NCI-H2081 (cell line): ENCODE measurements at places on chromosomes 1 and 21.

GRCh38 chr21:35217504-35218060, 168.5 kb upstream of the RUNX1 start:
- DNase-seq, result no peak

- DNase-seq, result no peak
Observed at GRCh38 chr1:243921111-243921510, 71.1 kb upstream of the AKT3 start.

DNA sequence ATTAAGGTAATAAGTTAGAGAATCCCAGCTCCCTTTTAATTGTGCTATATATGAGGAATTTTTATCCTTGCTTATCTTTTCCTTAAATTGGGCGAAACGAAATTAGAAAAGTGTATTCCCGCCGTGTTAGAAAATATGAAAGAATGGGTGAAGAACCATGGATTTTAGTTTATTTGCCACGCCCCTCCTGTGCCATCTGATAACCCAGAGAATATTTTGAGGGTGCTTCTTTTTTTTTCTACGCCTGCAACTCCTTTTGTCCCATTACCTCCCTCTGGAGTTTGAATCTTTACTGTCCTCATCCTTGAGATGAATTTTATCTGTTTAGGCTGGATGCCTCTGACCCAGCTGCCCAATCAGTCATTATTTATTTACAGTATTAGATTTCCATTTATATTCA, 1.6 kb downstream of the TLCD4 start:
- DNase-seq, result no peak

- DNase-seq, result no peak
Observed at GRCh38 chr1:30645807-30646206, 77.6 kb downstream of the MATN1 start.

DNA sequence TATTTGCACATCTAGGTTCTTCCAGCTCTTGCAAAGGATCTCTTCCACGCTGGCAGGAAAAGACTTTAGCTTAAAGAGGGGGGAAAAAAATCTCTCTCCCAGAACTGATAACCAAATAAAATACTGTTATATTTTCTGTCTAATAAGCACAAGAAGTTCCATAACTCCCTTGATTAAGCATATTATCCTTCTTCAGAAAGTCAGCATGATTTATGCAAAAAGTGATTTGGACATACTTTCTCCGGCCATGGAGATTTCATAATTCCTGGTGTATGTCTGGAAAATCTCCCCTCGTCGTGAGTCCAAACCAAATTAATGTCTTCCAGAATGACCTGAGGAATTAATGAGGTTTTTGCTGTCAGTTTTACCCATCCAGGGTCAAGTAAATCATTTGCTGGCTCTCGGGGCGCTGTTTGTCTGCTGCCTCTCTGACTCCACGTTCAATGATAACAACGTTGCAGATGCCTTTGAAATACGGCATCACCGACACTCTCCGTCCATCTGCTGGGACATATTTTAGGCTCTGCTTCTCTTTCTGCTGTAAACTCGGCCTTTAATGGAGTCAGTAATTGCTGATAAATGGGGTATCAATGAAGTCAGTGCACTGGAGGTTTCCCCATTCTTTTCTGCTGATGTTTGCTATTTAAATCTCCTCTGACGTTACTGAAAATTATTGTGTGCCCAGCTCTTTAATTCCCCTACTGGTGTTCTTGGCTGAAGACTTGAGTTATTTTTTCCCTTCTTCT, 112.9 kb downstream of the HLX start:
- no peak for DNase-seq

- DNase-seq, result no peak
Observed at GRCh38 chr1:43284546-43285110, 753 bp downstream of the C1orf210 start.

DNA sequence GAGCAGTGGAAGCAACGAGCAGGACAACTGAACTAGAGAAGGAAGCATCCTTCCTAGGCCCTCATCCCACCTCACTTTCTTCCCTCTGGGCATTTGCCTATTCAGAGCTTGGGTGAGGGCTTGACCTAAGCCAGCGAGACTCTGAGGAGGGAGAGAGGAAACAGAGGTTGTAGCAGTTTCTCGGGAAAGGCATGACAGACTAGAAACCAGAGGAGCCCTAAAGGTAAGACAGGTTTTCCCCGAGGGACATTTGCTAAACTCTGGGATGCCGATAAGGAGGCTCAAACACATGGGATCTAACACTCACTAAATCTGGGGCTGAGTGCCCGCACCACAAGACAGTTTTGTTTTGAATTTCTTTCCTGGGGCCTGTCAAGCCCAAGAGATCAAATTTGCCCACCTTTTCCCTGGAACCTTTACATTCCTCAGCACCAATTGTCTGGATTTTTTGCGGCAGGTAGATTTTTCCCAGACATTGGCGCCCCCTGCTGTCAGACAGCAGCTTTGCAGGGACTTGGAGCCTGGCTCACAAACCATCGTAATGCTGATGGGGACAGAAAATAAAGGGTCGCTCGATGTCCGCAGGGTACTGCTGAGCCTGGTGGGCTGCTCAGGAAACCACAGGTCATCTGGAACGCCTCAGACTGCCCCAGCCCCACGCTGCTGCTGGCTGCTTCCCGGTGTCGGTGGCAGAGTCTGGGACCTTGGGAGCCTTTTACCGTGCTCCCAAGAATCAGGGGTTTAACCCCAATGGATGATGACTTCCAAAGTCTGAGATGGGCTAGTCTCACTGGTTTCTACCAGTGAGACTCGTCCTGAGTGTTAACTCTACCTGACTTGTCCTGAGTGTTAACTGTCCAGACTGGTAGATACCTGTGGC, 23.4 kb upstream of the TSPAN2 start:
- peak; percentile 23 for DNase-seq

DNA sequence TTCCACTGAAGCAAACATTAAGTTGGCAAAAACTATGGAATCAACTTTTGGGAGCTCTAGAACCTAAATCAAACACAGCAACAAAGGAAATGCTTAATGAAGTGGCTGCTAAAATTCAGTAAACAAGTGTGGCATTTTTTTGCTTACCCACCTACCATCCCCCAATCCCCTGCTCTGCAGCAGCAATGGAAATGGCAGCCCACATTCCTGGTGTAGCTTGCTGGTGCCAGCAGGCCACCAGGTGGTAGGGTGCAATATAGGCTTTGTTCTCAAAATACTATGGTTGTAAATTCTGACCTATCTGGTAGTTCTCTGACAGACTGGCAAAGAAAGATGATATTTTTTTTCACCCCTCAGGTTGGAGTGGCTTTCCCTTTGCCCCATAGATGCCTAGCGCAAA, 42.8 kb downstream of the SHCBP1L start:
- no peak for DNase-seq

DNA sequence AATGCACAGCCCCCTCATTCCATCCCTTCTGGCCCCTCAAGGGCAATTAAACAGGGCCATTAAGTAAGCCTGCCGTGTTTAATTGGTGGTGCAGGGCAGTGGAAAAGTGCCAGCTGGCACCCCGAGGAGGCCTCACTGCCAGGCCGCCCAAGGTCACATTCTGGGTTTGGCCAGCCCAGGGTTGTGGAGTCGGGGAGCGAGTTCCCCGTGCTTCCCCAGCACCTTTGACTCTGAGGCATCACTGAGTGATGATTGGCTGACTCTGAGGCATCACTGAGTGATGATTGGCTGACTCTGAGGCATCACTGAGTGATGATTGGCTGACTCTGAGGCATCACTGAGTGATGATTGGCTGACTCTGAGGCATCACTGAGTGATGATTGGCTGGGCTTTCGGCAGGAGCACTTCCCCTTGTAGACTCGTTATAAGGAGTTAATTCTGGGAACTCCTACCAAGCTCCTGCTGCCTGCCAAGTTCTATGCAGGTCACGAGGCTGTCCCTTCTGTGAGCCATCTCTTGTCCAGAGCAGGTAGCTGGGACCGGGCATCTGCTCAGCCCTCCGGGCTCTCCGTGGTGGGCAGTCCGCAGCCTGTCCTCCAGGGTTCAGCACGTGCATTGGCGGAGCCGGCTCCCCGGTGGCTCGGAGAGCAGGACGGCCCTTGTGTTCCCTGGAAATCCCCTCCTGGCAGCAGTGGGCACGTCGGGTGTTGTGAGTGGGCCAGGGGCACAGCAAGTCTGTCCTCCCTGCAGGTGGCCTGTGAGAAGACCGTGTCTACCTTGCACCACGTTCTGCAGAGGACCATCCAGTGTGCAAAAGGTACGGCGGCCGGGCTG, 20.9 kb downstream of the CSTB start:
- DNase-seq, result no peak

GRCh38 chr1:177825276-177825901, 144.5 kb downstream of the SEC16B start:
- DNase-seq, result no peak

DNA sequence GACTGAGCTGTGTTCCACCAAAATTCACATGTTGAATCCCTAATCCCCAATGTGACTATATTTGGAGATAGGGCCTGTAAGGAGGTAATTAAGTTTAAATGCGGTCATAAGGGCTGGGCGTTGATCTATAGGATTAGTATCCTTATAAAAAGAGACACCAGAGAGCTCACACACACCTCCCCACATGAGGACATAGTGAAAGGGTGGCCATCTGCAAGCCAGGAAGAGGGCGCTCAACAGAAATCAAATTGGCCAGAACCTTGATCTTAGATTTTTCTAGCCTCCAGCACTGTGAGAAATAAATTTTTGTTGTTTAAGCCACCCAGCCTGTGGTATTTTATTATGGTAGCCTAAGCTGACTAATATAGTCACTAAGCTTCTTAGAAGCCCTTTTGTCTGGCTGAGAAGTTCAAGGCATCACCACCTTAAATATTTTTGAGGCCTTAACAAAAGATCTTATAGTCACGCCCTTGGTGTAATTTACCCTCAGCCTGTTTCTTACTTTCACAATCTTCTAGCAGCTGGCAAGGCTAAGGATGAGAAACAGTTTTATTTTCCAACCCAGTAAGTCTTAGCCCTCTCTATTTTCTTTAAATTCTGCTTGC, 28.8 kb downstream of the GORAB start:
- DNase-seq, result no peak

DNA sequence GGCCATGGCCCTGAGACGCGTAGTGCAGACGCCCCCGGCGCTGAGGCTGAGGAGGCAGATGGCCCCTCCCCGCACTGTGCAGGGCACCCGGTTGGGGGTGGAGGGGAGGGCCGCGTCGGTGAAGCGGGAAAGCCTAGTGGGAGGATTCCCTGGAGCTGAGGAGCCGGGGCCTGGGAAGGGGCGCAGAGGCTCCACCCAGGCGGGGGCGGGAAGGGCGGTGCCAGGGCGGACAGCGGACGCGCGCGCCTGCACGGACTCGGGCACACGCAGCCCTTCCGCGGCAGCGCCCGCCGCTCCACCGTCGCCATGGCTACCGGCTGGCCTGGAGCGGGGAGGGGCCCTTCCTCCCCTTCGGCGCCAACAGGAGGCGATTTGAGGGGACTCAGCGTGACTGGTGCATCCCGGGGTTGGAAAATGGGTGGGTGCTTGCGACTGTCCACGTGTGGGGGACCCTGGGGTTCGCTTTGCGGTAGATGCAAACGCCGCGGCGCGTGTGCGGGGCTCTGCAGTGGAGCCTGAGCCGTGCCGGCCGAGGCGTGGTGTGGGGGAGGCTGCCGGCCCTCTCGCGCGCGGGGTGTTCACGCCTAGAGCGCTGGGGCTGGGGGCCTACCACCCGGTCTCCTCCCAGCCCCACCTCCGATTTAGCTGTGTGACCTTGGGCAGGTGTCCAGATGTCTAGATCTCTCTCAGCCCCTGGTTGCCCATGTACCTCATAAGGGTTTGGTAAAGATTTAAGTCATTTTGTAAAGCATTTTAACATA, 35.1 kb downstream of the PTPRF start:
- DNase-seq, result no peak

DNA sequence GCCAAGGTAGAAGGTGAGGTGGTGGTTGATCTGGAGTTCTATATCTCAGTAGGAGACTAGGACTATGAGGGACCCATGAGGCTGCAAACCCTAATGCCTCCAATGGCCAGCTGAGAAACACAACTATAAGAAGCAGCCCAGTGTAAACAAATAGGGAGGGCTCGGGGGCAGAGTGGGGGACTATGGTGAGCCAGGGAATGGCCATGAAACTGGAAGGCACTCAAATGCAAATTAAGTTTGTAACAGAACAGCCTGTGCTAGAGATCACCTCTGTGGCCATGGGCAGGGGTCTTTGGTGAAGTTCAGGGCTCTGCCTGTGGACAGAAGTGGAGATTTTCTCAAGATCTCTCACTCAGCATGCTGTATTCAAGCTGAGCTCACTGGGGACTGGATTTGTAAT, 187.1 kb downstream of the GRIK3 start:
- no peak for DNase-seq

DNA sequence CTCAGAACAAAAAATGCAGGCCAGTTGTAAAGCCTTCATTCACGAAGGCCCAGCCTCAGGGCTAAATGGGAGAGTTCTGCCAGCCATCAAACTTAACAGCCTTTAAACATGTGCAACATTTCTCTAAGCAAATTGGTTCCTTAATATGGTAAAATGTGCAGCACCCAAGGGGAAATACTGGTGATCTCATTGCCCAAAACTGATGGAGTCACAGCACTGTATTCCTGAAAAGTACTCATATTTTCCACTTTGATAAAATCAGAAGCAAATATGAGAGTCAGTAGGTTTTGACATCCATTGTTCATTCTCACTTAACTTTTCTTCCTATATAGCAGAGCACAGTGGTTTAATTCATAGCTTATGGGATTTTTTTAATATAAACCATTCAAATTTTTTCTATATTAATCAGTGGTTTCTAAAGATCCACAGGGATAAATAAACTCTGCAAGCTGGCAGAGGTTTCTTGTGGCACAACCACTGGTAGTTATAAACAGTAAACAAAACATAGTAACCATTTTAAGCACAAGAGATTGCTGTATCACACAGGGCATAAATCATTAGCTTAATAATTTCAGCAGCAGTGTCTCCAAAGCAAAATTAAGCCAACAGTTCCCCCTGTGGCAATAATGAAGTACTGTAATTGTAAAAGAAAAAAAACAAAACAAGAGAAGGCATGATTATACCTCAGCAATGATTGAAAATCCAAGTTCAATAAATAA, 106.9 kb upstream of the LYPLAL1 start:
- peak; percentile 32 for DNase-seq

- no peak for DNase-seq
Observed at GRCh38 chr1:204443871-204444581, 32.4 kb upstream of the PPP1R15B start.

- DNase-seq, result peak; percentile 87
Observed at GRCh38 chr1:151457911-151458801, 1.1 kb downstream of the POGZ start.

GRCh38 chr1:185672719-185673360, 61.4 kb upstream of the HMCN1 start:
- DNase-seq, result no peak

- DNase-seq, result no peak
Observed at GRCh38 chr21:41956926-41957729, 3.3 kb upstream of the C2CD2 start.

- DNase-seq, result no peak
Observed at GRCh38 chr1:11204396-11205190, 15.4 kb downstream of the ANGPTL7 start.

GRCh38 chr1:2967329-2967725, 53.9 kb upstream of the ACTRT2 start:
- DNase-seq, result no peak

DNA sequence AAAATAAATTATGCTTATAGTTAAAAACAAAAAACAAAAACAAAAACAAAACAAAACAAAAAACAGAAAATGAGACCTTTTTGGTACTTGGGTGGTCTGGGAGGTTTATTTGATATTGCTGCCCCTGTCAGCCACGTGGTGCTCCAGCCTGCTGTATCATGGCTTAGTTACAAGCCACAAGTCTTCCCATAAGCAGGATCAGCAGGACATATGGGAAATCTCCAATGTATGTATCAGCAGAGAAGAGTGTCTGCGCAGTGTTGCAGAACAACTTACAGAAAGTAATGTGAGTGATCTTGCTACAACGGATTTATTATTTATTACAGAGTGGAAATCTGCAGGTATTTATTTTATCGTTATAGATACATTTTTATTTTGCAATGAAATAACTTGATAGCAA, 423.0 kb upstream of the TMPRSS15 start:
- no peak for DNase-seq
